BJ (cell line): ENCODE measurements at places on chromosomes 3 and 15.

- no peak for DNase-seq
Observed at GRCh38 chr3:48429317-48429959, 448 bp downstream of the PLXNB1 start.

DNA sequence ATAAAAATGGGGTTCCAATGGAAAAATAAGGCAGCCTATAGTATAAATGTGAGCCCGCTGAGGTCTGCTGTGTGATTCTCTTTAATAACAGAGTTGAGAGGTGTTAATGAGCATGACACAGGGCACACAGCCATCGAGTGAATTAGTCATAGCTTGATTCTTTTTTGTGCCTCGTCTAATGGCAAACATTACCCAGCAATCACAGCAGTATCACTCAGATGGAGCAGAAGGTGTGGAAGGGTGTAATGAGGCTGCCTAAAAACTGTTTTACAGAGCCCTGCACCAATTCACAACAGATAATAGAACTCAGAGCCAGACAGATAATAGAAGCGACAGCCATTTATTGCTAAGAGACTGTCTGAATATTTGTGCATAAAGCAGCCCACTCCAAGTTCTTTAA, 178.6 kb upstream of the TPRG1 start:
- no peak for DNase-seq

DNA sequence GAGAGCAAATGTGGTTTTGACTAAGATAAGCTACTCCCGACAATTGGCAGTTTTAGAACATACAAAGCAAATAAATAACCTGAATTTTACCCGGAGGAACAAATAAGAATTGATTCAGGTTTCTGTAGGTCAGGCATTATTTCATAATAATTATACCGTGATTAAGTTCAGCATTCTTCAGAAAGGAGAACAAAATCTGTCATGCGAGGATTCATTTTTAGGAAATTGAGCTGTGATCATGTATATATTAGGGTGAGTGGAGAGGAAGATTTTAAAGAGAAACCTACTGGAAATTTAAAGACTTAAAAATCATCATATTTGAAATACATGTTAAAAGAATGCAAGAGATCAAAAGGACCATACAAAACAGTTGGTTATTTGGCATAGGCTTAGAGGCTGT, 20.5 kb downstream of the ZNF609 start:
- no peak for DNase-seq

DNA sequence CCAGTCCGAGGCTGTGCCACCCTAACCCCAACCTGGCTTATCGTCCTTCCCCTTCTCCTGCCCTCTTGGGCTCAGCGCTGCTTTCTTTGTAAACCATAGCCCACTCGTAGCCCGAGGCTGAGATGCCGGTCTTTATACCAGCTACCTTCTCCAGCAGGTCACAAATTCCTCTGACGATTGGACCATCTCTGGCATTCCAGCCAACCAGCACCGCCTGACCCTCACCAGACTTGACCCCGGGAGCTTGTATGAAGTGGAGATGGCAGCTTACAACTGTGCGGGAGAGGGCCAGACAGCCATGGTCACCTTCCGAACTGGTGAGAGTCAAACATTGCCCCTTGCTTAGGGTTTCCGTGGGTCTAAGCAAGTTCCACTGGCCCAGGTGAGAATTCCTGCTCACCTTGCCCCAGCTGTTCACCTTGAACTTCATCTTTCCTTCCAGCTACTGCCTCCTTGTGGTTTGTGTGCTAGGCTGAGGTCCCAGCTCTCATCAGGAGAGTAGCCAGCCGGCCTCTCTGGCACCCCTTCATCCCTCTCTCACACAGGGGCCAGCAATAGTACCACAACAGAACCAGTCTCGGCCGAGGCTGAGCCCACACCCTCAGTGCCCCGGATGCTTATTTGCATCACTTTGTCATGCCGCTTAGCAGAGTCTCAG, 66.7 kb downstream of the BOC start:
- no peak for DNase-seq
